ENCODE measurements at places on chromosomes 7 and 10. TPM values are rescaled to one million over a fixed set of nuclear protein-coding genes. Genes with fewer than 3 reads are reported as not detected.

The FBXL13 gene
- total RNA-seq = 0.71 TPM

The LIPJ gene
- 0.13 TPM for total RNA-seq

The RAMP3 gene
- total RNA-seq = 6.2 TPM

The CLDN3 gene
- 0.13 TPM for total RNA-seq

The DNA2 gene
- total RNA-seq = 9.0 TPM

The GPR37 gene
- total RNA-seq = 16.9 TPM

The LSM8 gene
- 33.8 TPM for total RNA-seq

The TUBAL3 gene
- total RNA-seq = 0.09 TPM

The TRIL gene
- 16.9 TPM for total RNA-seq

The WAPL gene
- total RNA-seq = 31.2 TPM

The RNF133 gene
- total RNA-seq = 0.22 TPM

The SPDYE9 gene
- 0.04 TPM for total RNA-seq

The CUBN gene
- 2.0 TPM for total RNA-seq

The PGAM1 gene
- total RNA-seq = 102 TPM

The CPA4 gene
- total RNA-seq = 2.0 TPM

The OR9A2 gene
- total RNA-seq = 0.18 TPM

The TMEM26 gene
- total RNA-seq = 9.1 TPM

The PNLIP gene
- total RNA-seq = 0.18 TPM

The TAF3 gene
- 2.0 TPM for total RNA-seq

The TMEM270 gene
- total RNA-seq = not detected

The ADCY1 gene
- 7.1 TPM for total RNA-seq

The C10orf95 gene
- not detected for total RNA-seq

The SKAP2 gene
- 6.9 TPM for total RNA-seq

The AKR1C3 gene
- total RNA-seq = 0.75 TPM

The VPS50 gene
- 25.5 TPM for total RNA-seq

The GIMAP5 gene
- 11.6 TPM for total RNA-seq

The CASD1 gene
- 47.3 TPM for total RNA-seq

All from muscle of leg (tissue), 16 donors.